Stimulated activated CD8-positive, alpha-beta memory T cell treated with anti-CD3 and anti-CD28 coated beads, Interleukin-4, amount 100 ng/mL, for 24 hours (primary cell): ENCODE measurements at places on chromosomes 4 and X.

DNA sequence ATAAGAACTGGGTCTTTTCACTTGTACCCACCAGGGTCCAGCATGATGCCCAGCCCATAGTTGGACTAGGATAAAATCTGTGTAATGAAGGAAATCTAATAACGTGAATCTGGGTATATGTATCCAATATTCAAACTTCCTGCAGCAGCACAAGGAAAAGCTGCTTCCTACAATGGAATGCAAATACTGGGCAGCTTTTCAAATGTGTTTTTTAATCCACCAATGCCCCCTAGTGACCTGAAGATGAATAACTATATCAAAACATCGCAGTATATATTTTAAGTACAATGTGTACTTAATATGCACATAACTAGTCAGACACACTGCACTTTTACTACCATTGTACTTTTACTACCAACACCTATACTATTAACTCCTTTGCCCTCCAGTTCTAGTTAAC, 5.3 kb downstream of the APOO start:
- no peak for DNase-seq

GRCh38 chr4:98794565-98795205, 134.2 kb downstream of the EIF4E start:
- peak; percentile 27 for DNase-seq

- DNase-seq, result no peak
Measured at GRCh38 chr4:159273141-159273438, 170.2 kb downstream of the RAPGEF2 start.

GRCh38 chrX:19670321-19670750, 155.0 kb upstream of the MAP3K15 start:
- no peak for DNase-seq

GRCh38 chr4:147678796-147679549, 5.0 kb downstream of the PRMT9 start:
- DNase-seq, result no peak
